ENCODE measurements at places on chromosomes 4 and X.
A peak's percentile ranks its signal among the peaks of the same experiment; 100 is the strongest.

DNA sequence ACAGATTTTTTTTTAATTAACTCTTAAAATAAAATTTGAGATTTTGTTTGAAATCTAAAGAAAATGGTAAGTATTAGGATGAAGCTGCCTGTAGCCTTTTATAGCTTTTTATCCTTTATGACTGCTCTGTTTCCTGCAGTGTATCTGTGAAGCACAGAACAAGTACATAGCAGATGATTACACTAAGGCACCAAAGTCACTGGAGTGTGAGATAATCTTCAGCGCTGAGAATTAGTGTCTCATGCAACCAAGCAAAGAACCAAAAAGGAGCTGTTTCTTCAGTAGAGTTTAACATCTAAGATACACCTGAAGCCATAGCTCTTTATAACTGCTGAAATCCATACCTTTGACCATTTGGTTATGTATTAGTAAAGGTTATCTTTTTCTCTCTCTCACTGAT, 1989.8 kb upstream of the PCDH10 start:
- DNase-seq: no peak

DNA sequence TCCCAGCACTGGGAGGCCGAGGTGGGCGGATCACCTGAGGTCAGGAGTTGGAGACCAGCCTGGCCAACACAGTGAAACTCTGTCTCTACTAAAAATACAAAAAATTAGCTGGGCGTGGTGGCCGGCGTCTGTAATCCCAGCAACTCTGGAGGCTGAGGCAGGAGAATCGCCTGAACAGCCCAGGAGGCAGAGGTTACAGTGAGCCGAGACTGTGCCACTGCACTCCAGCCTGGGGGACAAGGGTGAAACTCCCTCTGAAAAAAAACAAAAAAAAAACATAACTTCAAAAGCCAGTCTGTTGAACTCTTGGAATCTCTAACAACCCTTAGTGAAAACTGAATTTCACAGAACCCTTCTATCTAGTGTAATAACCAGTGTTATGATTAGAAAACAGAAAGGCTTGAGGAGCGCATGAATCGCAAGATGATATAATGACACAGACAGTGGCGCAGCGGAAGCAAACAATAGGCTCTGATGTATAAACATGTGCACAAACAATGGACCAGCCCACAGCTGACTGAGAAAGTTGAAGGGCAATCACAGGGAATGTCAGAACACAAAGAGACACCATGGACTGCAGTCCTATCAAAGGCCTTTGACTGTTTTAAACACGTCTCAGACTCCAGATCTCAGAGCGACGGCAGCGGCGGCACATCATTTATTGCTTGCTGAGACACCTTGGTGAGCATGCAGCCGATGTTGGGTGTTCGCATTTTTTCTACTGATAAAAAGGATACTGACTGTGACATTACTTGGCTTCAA, 81.6 kb downstream of the NSUN7 start:
- no peak for DNase-seq

- DNase-seq: no peak
Measured at GRCh38 chrX:11908371-11908770, 150.3 kb downstream of the MSL3 start.

GRCh38 chrX:389021-389441, 2.3 kb upstream of the PPP2R3B start:
- no peak for DNase-seq

GRCh38 chrX:41019041-41019392, 66.2 kb upstream of the USP9X start:
- DNase-seq: no peak

DNA sequence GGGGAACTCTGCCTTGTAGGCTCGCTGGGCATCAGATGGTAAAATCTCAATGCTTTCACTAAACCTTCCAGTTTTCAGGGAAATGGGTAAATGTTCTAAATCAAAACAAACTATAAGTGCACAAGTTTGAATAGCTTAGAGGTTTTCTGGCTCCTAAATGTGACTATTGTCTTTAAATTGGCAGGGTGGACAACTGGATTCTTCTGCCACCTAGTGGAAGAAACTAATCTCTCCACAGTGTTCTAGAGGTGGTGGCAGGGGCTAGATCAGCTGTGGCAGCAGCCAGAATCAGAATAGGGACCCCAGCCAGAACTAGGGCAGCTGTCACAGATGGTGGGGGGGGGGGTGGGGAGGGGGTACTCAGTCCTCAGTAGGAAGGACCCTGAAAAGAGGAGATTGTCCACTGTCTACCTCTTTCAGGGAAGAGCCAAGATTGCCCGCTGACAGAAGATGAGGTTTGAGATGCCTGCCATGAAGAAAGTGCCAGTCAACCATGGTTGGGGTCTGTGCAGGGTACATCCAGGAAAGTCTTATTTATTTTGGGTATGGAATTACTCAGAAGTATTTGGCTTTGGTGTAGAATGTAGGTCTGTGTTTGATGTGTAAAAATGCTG, 201.4 kb downstream of the CCNG2 start:
- DNase-seq: no peak

DNA sequence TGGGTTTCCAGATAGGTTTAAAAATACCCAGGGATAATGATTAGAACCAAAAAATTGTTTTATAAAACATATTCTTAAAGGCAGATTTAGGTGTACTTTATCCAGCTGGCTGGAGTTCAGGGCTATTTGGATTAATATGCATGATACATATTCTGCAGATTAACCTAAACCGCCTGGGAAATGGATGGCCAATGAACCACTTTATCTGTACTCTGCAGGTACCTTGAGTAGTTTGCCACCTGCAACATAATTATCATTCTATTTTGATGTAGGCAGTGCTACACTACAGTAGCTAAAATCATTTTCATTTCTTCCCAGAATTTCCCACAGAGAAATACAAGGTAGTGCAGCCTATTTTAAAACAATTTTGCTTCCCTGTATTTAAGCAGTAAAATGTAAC, 683.2 kb upstream of the GNPDA2 start:
- no peak for DNase-seq

GRCh38 chrX:134645936-134646543, 12.2 kb downstream of the PLAC1 start:
- no peak for DNase-seq

DNA sequence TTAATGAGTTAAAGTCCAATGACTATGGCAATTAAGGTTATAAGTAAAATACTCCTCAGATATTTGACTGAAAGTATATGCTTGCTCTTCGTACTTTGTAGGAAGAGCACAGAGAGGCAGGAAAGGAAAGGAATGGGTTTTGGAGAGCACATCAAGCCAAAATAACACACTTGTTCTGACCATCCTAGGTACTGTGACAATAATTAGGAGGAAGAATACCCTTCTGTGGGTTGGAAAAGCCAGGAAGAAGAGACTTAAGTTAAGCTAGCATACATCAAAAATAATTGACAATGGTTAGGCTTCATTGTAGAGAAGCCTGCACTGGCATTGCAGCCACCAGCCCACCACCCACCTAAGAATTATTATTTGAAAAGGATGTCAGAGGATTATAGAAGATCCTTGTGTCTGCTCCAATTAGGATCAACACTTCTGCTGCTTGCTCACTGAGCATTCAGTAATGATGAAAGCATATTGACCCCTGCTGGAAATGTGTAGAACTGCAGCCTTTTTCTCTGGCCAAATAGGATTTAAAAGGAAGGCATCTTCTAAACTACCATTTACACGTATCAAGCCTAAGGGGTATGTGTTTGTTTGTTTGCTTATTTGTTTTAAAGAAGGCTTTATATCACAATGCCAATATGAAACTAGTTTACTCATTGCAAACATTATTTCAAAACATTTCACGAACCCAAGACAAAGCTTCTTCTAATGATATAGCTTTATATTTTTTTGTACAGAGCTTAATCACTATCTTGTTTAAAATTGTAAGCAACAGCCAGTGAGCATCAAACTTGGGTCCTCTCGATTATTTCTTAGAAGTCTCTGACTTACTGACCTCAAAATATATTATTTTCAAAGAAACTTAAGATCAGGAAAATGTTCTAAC, 286.2 kb upstream of the TET2 start:
- DNase-seq: no peak

- peak; percentile 28 for DNase-seq
Measured at GRCh38 chr4:2743518-2744445, 12.4 kb downstream of the TNIP2 start.

DNA sequence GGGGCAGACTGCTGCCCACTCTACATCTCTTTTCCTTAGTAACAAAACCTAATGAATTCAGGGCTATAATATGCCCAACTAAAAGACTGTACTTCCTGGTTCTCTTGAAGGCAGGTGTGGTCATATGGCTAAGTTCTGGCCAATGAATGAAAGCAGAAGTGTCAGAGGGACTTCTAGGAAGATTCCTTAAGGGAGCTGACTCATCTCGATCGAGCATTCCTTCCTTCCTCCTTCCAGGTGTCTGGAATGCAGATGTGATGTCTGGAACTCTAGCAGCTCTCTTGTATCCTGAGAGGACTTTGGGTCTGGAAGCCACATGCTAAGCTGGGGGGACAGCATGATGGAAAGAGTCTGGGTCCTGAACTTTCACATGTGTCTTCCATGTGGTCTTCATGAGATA, 116.2 kb upstream of the STX18 start:
- DNase-seq: no peak

- DNase-seq: no peak
Measured at GRCh38 chrX:16920075-16920474, 26.4 kb upstream of the REPS2 start.

- DNase-seq: no peak
Measured at GRCh38 chr4:84063619-84064018, 435.5 kb downstream of the NKX6-1 start.

DNA sequence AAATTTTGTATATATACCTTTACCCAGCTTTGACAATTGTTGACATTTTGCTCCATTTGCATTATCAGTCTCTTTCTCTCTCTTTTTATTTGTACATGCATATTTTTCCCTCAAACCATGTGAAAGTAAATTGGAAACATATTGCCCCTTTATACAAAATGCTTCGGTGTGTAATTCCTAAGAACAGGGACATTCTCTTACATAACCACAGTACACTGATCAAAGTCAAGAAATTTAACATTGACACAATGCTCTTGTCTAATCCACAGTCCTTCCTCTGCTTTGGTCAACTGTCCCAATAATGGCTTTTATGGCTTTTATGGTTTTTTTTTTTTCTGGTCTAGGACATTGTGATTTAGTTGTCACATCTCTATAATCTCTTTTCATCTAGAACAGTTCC, 9.5 kb upstream of the SMS start:
- no peak for DNase-seq

GRCh38 chr4:106478152-106478551, 109.6 kb upstream of the GIMD1 start:
- DNase-seq: no peak

- no peak for DNase-seq
Measured at GRCh38 chr4:163755013-163755412, 260.5 kb downstream of the TMA16 start.

GRCh38 chr4:150943818-150944217, 71.3 kb downstream of the LRBA start:
- DNase-seq: no peak

- DNase-seq: no peak
Measured at GRCh38 chrX:80810365-80810978, 795 bp upstream of the BRWD3 start.

DNA sequence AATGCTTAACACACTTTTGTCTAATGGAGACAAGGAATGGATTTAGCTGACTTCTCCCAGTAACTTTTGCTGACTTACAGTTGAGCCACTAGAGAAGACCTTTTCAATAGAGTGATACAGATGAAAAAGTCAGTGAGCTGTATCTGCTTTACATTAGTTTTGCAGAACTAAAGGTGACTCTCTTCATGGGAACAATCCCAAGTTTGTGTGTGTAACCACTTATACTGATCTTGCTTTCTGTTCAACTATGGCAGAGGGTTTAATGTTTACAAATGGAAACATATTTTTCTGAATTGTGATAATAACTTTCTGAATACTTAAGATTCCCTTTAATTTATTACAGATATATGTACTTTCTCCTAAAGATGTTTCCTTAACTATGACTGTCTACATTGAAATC, 182.6 kb upstream of the PUDP start:
- no peak for DNase-seq

DNA sequence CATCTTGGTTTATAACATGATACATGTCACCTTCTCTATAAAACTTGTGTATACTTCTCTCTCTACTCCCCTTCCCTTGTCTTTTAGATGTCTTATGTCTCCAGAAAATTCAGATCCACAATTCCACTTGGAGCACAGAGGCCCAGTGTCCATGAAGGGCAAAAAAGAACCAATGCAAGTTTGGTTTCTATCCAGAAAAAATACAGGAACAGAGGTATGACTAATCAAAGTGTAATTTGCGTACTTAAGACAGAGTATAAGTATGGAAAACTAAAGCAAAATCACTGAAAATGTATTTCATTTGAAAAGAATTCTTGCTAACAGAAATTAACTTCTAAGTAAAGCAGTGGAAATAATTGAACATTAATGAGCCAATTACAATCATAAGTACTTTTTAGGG, 46.2 kb downstream of the GUCY1B1 start:
- DNase-seq: no peak

- peak; percentile 78 for DNase-seq
Measured at GRCh38 chr4:26048378-26048882, 134.4 kb downstream of the SMIM20 start.

DNA sequence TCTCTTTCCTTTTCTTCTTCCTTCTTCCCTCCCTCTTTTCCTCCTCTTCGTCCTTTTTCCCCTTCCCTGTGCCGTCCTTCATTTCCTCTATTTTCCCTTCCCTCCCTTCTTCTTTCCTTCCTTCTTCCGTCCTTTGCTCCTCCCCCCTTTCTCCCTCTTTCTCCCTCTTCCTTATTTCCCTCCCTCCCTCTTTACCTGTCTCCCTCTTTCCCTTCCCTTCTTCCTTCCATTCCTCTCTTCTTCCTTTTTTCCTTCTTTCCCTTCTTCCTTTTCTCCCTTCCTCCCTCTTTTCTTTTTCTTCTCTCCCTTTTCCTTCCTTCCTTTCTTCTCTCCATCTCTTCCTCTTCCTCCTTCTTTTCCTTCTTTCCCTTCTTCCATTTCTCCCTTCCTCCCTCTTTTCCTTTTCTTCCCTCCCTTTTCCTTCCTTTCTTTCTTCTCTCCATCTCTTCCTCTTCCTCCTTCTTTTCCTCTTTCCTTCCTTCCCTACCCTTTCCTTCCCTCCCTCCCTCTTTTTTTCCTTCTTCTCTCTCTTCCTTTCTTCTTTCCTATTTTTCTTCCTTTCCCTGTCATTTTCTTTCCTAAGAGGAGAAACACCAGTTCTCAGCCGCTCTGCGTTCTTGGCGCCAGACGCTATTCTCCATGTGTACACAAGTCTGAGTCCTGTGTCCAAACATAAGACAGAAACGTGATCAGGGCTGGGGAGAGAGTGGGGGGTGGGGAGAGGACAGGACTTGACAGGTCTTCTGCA, 597.1 kb downstream of the MID1IP1 start:
- no peak for DNase-seq
